ENCODE measurements at places on chromosomes 11 and 22.

- peak; percentile 65 for DNase-seq
Observed at GRCh38 chr11:1876361-1877063, 15.2 kb downstream of the PRR33 start.

DNA sequence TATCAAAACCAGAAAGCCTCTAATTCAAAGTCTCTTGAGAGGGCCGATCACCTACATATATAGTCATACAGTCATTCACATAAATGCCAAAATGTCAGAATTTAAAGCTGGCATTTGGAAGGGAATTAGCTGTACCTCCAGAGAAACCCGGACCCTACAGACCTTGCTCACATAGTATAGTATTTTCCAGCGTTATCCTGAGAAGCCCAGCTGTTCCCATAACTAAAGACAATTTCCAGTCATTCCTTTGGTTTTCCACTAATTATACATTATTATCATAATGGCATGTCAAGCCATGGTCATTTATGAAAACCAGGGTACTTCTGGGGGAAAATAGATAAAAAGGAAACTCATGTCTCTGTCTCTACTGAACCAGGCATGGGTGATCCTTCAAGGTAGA lies 53.6 kb downstream of the FZD4 start:
- no peak for DNase-seq

GRCh38 chr11:726278-727220 lies 20.5 kb downstream of the EPS8L2 start:
- no peak for DNase-seq

DNA sequence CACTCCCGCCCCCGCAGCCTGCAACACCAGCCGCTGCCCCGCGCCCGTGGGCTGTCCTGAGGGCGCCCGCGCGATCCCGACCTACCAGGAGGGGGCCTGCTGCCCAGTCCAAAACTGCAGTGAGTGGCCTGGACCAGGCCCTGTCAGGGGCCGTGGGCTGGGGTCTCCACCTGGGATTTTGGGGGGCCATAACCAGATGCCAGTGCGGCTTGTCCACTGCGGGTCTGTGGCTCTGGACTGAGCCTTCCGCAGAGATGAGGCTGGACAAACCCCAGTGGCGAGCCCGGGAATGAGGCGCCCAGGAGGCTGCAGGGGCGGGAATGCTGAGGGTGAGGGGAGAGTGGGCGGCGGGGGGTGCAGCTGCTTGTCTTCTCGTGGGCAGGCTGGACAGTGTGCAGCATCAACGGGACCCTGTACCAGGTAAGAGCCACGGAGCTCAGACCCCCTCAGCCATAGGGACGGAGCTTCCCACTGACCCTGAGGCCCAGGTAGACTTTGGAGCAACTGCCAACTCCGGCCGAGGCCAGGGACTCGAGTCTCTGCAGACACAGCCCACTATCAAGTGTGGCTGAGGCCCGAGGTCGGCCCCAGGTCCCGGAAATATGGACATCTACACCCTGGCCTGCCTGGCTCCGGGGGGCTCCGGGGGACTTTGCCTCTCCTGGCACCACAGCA lies 24.8 kb upstream of the MUC5B start:
- peak; percentile 34 for DNase-seq

DNA sequence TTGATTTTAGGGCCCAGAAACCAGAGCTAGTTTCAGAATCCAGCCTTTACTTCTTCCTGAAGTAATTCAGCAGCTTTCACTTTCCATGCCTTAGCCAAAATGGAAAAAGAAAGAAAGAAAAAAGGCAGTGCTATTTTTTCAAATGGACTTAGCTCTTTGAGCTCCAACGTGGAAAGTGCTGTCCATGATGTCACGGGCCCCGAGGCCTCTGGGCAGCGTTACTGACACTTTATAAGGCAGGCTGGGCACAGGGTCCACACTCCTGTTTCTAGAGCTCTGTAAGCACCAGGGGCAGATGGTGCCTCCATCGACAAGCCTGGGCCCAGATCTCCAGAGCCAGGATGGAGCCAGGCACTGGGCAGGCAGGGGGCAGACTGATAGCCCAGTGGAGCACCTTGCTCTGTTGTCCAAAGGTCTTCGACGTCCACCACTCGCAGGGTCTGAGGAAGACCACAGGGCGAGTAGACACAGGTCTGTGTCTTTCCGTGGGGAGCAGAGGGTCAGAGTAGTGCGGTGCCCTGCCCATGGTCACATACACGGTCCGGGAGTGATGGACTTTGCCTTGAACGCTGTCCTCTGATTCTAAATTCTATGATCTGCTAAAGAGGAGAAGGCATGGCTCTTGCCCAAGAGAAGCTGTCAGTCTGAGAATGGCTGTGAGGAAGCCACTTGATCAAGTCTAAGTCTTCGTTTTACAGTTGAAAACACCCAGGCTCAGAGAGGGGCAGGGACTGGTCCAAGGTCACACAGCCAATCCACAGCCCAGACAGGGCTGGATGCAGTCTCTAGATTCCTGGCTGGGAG lies 22.0 kb upstream of the WNT11 start:
- DNase-seq, result no peak

GRCh38 chr11:27995083-27995482 lies 112.9 kb downstream of the KIF18A start:
- no peak for DNase-seq

DNA sequence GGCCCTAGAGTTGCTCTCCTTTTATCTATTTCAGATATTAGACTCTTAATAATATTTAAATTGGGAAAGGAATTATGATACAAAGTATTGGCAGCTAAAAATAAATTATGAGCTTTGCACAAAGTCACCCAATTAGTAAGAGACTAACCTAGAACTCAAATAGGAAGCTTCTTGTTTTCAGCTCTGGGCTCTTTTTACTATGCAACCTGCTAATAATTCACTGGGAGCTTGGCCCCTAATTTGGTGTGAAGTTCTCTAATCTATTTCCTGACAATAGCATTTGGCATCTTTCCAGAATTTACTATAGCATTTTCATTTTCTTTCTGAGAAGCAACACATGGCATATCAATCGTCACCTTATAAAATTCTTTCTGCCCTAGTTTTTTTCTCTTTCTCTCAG lies 727.7 kb upstream of the ANO5 start:
- no peak for DNase-seq

- no peak for DNase-seq
Observed at GRCh38 chr22:41768430-41768829, 32.0 kb upstream of the CCDC134 start.

DNA sequence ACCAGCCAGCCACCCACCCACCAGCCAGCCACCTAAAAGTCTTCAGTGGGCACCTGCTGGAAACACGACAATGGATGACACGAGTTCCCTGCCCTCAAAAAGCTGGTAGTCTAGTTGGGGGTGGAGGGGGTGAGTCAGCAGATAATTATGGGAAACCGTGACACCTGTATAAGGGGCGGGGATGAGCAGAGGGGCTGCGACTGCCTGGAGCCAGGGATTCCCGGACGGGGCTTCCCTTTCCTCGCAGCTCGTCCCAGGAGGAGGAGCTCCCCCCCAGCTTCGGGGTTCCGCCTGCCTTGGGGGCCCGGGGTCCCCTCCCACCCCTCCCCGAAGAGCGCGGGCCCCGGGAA lies 2.3 kb upstream of the RTN4RL2 start:
- no peak for DNase-seq

DNA sequence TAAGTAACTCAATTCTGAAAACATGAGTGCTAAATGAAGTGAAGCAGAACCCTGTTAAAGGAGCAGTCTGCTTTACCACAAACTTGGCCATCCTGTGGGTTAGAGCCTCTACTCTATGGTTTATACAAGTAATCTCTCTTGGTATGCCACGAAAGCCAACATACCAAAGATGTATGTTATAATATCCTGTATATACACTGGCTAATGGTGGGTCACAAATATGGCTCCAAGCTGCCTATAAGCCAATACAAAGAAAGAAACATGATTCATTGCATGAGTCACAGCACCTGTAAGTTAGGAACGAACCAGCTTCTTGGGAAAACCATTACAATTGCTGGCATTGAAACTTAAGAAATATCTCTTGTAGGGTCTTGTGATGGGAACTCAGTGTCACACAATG lies 16.1 kb downstream of the XRRA1 start:
- no peak for DNase-seq

DNA sequence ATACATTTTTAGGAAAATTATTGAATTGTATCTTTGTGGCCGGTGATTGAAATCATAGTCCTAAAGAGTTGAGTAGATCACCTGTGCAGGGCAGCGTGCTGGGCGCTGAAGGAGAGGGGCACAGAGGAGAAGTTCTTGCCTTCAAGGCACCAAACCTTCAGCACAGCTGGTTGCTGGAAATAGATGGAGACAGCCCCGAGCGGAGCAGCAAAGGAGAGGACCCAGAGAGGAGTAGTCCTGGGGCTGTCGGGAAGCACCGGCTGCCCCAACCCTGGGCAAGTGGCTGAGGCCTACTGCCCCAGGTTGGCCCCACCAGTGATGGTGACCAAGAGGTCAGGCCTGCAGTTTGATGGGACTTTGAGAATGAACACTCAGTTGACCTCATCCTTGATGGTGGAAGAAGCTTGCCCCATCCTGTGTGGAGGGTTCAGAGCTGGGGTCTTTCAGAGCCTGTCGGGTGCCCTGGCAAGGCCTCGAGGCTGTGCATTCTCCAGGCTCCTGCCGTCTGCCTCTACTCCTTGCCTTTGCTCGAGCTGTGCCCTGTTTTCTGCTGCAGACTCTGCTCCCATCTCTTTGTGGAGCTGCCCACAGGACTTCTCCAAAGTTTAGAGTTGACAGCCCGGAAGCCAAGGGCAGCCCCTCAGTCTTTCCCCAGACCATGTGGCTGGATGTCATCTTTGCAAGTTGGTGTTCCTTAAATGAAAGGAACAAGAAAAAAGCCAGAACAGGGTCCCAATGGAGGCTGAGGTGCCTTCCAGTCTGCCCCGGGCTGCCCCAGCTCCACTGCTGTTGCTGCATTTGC lies 285.1 kb downstream of the TBC1D22A start:
- DNase-seq, result no peak

GRCh38 chr22:33515795-33516194 lies 404.5 kb downstream of the LARGE1 start:
- DNase-seq, result no peak

- DNase-seq, result no peak
Observed at GRCh38 chr22:43291381-43291780, 51.8 kb downstream of the SCUBE1 start.

DNA sequence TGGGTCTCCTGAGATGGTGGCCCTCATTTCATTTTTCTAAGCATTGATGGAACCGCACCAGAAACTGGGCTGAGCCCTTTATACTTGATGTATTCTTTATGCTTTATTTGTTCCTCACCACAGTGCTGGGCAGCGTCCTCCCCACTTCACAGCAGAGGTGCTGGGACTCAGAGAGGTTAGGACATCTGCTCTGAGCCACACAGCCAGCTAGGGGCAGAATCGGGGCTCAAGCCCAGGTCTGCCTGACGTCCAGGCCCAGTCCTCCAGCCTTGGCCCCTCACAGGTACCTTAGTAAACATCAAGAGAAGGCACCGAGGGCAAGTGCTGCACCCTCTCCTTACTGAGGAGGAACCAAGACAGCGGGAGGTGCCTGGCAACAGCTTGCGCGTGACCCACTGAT lies 20.2 kb upstream of the SHISAL1 start:
- no peak for DNase-seq

DNA sequence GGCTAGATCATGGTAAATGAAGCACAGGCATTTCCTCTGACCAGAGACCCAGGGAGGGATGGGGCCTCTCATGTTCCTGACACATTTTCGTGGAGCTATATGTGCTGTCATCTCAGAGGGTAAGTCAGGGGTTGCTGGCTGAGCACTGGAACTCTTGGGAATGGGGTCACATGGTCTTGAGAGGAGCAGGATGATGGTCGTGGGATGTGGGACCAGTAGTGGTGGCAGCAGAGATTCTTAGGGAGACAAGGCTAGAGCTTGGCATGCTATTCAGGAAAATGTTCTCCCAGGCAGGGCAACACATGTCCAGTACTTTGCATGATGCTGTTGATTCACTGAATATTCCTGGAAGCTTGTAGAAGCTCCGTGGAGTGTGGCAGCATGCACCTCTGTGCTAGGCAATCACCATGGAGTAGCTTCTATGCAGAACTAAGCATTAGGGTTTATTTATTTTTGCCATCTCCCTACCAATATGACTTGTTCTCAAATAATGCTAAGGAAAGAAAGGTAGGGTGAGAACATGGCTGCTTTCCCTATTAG lies 31.4 kb upstream of the TTC12 start:
- no peak for DNase-seq

DNA sequence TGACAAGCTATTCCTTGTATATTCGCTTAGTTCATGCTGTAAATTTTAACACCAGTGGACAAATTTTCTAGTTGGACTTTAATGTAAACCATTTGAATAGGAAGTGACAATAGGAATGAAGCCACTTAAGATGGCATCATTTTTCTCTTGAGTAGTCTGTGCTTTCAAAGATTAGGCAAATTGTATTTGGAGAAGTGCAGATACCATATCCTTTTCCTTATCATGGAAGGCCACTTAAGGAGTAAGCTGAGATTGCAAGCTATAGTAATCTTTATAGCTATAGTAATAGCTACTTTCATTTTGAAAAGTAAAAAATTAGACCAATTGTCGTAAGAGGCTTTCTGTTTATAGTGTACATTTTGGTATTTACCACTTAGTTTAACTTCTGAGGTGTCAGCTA lies 12.8 kb downstream of the CAPRIN1 start:
- DNase-seq, result no peak

- no peak for DNase-seq
Observed at GRCh38 chr11:130439160-130439519, 9.3 kb upstream of the ADAMTS15 start.

DNA sequence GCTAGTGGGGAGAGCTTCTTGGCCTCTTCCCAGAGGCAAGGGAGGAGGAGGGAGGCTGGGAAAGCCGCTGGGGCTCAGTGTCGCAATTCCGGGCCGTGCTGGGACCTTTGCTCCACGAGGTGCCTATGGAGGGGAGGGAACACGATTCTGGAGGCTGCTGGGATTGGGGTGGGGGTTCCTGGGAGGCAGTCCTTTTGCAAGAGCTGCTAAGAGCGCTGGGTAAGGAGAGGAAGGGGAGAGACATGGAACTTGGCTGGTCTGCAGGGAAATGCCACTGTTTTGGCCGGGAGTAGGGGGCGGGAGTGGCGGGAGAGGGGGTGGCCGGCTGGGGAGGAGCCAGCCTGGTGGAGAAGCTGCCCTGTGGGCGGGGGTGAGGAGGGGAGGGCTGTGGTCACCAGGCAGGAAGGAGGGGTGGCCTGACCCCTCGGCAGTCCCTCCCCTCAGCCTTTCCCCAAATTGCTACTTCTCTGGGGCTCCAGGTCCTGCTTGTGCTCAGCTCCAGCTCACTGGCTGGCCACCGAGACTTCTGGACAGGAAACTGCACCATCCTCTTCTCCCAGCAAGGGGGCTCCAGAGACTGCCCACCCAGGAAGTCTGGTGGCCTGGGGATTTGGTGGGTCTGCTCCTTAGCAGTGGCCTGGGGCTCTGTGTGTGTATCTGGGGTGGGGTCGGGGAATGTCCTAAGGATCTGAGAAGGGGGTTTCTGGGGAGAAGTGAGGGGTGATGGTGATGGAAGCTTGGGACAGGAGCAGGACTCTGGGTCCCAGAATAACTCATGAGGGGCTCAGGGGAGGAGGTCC lies at the start of gene NR1H3:
TSS of gene NR1H3 (plus strand) at position 480 of the 800 bp plus-strand sequence. CDS start 1,221 bp downstream, outside the sequence.
- DNase-seq, result no peak

DNA sequence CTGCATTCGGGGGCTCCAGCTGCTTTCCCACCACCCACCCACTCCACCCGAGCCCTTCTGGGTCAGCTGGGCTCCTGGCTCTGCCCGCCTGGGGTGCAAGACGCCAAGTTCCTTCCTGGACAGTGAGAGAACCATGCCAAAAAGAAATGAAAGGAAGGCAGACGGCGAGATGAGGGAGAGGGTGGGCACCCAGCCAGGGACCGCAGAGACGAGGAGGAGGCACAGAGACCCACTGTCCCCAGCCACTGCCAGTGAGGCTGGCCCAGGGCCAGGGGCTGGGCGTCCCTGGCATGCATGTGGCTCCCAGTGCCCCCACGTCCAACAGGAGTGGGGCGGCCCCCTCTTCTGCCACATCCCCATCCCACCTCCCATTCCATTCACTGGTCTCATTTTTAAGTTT lies 10.8 kb upstream of the CD81 start:
- DNase-seq, result no peak

GRCh38 chr11:62075438-62075837 lies 48.4 kb upstream of the INCENP start:
- DNase-seq, result no peak

All from mesothelial cell of epicardium (in vitro differentiated cells).